Caki2 (cell line): ENCODE measurements at places on chromosomes 13 and 19. TPM values are rescaled to one million over a fixed set of nuclear protein-coding genes. Genes with fewer than 3 reads are reported as not detected.

DNA sequence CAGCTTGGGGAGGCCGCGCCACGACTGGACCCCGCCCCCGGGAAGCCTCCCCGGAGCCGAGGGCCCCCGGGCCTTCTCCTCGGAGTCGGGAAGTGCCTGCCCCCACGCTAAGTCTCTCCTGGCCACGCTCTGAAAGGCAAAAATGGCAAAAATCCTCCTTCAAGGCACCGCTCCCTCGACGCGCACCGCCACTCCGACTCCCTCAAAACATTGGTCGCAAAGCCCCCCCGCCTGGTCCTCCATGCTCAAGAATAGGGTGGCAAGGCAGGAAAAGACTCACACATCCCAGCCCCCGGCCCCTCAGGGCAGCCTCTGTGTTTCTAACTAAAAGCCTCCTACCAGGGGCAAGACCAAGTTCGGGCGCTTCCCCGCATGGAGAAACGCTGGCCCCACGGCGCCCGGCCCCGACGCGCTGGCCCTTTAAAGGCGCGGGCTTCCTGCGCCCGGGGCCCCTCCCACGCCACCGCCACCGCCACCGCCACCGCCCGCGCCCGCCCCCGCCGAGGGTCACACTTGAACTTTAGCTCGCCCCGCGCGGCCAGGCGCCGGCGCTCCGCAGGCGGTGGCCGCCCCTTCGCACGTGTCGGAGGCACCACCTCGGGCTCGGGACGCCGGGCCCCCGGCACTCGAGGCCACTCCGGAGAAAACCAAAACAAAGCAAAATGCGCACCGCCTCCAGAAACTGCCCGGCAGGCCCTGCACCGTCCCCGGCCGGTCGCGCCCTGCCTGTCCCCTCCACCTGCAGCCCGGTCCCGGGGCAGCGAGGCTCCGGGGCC, 1.9 kb downstream of the FOXO1 start:
- peak; percentile 41 for DNase-seq

GRCh38 chr13:41127701-41128100, 4.9 kb downstream of the KBTBD6 start:
- no peak for DNase-seq

DNA sequence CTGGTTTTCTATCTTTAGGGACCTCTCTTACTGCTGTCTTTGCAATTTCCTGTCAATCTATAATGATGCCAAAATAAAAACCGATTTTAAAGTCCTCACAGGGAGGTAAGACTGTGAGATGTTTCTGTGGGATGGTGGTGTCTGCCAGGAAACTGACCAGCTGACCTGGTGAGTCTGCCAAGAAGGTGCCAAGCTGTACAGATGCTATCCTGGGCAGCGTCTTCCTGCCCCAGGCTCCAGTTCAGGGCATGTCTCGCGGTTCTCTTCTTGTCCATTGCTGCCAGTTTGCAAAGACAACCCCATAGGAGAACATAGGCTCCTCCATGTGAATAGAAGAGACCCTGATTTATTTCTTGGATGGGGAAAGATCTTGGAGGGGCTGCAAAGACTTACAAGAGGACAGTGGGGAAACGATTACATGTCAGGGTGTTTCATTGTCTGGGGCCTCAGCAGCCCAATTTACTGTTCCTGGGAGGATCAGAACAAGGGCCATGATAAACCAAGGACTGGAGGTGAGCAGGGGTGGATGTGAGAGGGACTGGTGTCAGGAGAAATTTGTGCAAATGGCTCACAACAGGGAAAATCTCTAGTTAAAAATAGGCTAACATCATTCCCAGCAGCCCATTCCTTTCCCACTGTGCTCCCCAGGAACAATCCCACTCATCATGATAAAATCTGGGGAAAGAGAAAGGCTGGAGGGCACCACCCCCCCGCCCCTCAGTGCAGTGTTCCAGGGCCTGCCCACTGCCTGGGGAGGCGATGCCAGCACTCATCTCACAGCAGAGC, 42.7 kb upstream of the VSTM2B start:
- DNase-seq: no peak

ZNF43 gene
- 6.0 and 7.7 TPM in 2 replicates for total RNA-seq

AMER2 gene
- not detected in 2 replicates for total RNA-seq

DNA sequence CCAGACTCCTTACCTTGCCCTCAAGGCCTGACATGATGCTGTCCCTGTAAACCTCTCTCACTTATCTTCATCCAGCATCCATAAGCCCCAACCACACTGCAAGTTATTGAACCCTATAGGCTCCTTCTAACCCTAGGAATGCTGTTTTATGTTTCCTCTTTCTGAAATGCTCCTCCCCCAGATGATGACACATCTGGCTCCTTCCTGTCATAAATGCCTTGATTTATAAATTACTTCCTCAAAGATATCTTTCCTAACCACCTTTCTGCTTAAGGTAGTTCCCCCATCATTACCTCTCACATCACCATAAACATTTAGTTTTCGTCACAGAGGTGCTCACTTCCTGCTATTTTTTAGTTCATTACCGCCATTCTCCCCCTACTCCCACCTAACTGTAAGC, 12.3 kb downstream of the RUBCNL start:
- no peak for DNase-seq

DNA sequence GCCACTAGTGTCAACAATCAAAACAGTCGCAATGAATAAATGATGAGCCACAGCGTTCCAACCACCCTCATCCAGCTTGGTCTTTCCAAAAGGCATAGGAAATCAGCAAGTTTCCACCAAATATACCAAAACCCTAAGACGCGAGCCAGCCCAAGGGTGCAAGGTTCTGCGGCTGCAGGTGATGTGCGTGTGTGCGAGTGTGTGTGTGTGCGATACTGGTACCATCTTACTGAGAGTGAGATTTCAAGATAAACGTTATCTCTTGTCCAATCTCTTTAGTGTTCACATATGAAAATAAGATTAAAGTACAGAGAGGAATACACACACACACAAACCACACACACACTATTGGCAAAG, 895 bp upstream of the TRPC4 start:
- DNase-seq: no peak

DNA sequence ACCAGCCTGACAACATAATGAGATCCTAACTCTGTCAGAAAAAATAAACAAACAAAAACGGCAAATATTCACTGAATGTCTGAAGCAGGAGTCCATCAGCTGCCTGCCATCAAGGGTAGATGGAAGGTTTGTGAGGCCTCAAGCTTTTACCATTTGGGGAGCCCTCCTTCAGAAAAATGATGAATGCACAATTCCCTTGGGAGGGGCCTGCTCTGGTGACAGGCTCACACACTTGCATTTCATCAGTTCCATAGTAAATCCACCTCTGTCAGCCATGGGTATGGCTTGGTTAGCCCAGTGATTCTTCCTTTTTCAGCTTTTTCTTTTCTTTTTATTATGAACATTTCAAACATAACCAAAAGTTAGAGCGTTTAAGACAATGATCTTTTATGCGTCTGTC, 26.3 kb upstream of the KATNAL1 start:
- DNase-seq: no peak

GPR4 gene
- not detected in 2 replicates for total RNA-seq

DNA sequence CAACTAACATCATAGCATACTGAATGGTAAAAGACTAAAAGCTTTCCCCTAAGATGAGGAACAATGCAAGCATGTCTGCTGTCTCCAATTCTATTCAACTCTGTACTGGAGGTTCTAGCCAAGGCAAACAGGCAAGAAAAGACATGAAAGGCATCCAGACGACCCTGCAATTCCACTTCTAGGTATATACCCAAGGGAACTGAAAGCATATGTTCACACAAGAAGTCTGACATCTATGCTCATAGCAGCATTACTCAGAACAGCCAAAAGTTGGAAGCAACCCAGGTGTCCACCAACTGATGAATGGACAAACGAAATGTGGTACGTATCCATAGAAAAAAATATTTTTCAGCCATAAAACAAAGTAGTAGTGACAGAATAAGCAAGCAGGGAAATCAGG, 39.1 kb downstream of the PEPD start:
- DNase-seq: no peak

GRCh38 chr13:72259528-72259927, 392.5 kb upstream of the DACH1 start:
- no peak for DNase-seq

ZNF146 gene
- 31.7 and 38.0 TPM in 2 replicates for total RNA-seq

GRCh38 chr19:8577247-8577646, at the start of gene MYO1F:
Gene MYO1F (minus strand): TSS chr19:8577442. CDS start chr19:8577309, 133 bp downstream.
- DNase-seq: no peak

DNA sequence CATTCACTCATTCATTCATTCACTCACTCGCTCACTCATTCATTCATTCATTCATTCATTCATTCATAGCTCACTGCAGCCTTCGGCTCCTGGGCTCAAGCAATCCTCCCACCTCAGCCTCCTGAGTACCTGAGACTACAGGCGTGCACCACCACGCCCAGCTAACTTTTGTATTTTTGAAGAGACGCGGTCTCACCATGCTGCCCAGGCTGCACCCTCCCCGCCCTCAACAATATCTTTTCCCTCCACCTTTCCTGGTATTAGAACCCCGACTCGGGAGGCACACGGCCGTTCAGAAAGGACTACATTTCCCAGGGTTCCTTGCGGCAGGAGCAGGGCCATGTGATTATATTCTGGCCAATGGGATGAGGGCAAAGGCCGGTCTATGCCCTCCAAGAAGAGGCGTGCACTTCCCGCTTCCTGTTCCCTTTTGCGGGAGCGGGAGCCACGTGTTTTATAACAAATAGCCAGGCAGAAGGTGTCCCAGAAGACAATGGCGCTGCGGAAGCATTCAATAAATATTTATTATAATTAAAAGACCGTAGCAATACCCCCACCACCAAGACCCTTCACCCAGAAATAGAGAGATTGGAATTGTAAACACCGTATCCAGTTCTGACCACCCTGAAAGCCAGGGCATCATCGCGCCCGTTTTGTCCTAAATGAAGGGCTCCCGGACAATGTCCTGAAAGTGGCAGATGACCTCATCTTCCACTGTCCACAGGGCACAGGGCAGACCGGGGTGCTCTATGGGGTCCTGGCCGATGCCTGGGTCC, 15.9 kb downstream of the TICAM1 start:
- DNase-seq: peak; percentile 86

GRCh38 chr13:33541962-33542308, 256.4 kb upstream of the STARD13 start:
- DNase-seq: no peak

TLE5 gene
- 117 and 168 TPM in 2 replicates for total RNA-seq

- DNase-seq: no peak
These were observed 48.5 kb downstream of the TDRD12 start for GRCh38 chr19:32767951-32768679.

GRCh38 chr13:44762911-44763310, 186.8 kb upstream of the TSC22D1 start:
- DNase-seq: no peak

NCAN gene
- total RNA-seq: not detected in 2 replicates

ZNF653 gene
- total RNA-seq: 4.6 and 43.5 TPM in 2 replicates

UHRF1 gene
- 64.8 and 65.6 TPM in 2 replicates for total RNA-seq

DNA sequence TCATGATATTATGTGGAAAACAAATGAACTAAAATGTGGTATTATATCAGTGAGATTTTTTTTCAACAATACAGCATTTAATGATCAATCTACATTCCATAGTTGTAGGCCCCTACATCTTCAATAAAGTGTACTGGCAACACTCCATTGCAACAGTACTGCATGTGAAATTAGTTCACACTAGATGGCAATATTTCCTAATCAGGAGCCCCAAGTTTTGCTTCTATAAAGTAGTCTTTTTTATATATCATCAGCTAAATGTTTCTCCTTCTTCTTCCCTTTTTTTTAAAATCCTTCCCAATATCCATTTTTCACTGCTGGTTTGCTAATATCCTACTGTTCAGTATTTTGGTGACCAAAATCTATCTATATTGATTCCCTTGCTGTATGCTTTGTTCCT, 528.3 kb upstream of the ATXN8OS start:
- no peak for DNase-seq

ZNF433 gene
- total RNA-seq: 0.20 TPM in 1 of 2 replicates, not detected in the other

PPFIA3 gene
- total RNA-seq: 26.8 and 39.1 TPM in 2 replicates

GRCh38 chr13:111202745-111203144, 87.6 kb downstream of the ARHGEF7 start:
- no peak for DNase-seq

DNA sequence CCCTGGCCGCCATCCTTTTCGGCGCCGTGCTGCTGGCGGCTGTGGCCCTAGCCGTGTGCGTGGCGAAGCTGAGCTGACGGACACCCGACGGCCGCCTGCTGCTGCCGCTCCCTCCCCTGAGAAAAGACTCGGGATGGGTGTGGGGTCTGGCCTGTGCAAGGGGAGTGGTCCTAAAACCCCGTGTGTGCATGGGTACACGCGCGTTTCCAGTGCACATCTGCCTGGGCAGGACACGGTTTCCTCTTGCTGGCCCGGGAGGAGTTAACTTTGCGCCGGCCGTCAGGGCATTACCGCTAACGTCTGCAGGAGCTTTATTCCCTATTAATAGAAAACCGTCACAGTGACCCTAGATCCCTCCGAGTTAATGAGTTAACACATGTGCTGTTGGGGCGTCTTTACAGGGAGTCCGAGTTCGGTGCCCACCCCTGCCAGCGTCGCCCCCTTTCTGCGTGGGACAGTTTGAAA, 1.3 kb downstream of the RGS9BP start:
- no peak for DNase-seq

- peak; percentile 73 for DNase-seq
These were observed 883 bp downstream of the ZNF441 start for GRCh38 chr19:11767633-11768133.

DNA sequence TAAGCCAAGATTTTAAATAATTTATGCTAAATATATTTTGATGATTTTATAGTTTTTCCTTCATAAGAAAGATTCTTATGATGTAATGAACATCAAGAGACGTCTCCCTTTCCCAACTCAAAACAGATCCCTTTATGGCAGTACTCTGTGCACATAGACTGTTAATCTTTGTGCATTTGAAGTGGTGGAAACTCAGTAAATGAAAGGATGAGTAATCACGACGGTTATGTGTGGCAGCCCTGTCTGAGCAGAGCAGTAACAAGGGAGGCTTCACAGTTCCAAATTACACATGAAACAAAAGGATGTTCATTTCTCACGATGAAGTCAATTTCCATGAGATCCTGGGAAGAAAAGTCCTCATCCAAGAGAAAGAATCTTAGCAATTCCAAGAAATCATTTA, 498.1 kb downstream of the KLF5 start:
- no peak for DNase-seq

WDR87 gene
- total RNA-seq: not detected in 2 replicates

DNA sequence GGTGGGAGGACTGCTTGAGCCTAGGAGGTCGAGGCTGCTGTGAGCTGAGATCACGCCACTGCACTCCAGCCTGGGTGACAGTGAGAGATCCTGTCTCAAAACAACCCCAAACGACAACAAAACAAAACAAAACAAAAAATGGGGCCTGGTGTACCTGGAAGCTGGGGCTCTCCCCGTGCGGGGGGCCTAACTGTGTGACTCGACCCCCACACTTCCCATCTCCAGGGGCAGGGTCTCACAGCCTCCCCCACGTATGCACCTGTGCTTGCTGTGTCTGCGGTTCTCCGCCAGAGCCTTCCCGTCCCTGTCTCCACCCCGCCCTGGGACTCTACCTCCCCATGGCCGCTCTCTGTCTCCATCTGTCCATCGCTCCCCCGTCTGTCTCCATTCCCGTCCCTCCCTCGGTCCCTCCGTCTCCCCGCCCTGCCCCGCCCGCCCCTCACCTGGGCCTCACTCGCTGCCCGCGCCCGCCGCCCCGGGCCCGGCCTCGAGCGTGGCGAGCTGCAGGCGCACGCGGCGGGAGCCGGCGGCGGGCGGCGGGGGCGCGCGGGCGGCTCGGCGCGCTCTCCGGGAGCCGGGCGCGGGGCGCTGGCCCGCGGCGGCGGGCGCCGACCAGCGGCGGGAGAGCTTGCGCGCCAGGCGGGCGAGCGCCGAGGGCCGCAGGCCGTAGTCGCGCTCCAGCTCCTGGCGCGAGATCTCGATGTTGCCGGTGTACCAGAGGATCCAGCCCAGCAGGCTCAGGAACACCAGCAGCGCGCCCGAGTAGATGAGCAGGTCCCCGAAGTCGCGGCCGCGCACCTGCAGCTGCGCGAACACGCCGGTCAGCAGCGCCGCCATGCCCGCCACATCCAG, 587 bp downstream of the TMEM238 start:
- peak; percentile 64 for DNase-seq

GRCh38 chr19:27751044-27751391, 1461.9 kb downstream of the UQCRFS1 start:
- DNase-seq: no peak
